ENCODE measurements at places on chromosomes 16 and 17.

- DNase-seq: no peak
Measured at GRCh38 chr16:58196898-58197313, 1.0 kb downstream of the CSNK2A2 start.

DNA sequence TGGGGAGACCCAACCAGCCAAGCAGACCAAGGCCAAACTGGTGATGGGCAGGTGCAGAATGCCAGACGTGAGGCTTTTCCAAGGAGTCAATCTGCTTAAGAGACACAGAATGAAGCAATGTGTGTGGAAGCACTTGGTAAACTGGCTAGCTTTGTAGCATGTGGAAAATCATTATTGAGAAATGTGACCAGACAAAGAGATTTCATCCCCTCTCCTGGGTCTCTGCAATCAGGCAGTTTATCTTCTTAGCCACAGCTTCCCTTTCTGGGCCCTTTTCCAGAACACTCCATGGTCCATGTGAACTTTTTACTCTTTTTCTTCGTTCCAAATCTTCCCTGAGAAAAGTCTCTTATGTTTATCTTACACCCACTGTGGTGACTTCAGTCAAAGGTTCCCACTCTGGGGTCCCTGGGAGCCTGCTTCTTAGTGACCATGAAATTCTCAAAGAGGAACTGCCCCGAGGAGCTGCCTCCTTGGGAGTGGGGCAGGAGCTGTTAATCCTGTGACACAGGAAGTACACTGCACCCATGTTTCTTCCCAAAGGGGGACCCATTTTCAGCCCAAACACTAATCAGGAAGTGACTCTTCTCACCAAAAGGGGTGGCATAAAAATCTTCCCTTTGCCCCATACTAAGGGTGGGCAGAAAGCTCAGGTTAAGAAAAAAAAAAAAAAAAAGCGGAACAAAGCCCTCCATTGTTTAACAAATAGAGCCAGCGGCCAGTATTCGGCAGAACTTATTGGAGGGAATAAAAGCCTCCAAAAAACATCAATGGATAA lies 346.2 kb upstream of the ASIC2 start:
- no peak for DNase-seq

- no peak for DNase-seq
Measured at GRCh38 chr17:66841328-66841727, 6.4 kb downstream of the CACNG5 start.

DNA sequence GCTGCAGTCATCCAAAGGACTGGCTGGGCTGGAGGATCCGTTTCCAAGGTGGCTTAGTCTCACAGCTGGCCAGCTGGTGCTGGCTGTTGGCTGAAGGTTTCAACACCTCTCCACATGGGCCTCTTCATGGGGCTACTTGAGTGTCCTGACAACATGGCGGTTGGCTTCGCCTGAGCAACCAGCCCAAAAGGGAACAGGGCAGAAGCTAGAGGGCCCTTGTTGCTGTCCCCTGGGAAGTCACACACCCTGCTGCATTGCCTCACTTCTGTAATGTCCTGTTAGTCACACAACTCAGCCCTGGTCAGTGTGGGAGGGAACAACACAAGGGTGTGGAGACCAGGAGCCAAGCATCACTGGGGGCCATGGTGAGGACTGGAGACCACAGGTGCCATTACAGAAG lies 36.6 kb downstream of the C16orf78 start:
- DNase-seq: no peak

DNA sequence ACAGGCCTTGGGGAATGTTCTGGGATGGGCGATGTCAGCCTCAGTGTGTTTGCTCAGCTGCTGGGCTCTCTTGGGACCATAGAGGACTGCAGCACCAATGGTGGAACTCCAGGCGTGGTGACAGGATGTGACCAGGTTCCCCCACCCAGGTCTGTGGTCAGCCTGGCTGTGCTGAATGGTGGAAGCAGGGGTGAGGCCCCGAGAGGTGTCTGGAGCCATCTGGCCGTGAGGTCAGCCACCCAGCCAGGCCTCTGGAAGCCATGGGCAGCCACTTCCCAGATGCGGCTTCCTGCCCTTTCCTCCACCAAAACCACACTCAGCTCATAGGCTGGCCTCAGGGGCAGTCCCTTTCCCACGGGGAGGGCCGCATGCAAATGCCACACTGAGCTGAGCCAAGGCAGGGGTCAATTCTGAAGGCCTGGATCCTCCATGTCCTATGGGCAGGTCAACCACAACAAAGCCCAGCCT lies 7.8 kb upstream of the MAPK7 start:
- no peak for DNase-seq

- no peak for DNase-seq
Measured at GRCh38 chr17:76274112-76274956, 9.2 kb downstream of the UBALD2 start.

DNA sequence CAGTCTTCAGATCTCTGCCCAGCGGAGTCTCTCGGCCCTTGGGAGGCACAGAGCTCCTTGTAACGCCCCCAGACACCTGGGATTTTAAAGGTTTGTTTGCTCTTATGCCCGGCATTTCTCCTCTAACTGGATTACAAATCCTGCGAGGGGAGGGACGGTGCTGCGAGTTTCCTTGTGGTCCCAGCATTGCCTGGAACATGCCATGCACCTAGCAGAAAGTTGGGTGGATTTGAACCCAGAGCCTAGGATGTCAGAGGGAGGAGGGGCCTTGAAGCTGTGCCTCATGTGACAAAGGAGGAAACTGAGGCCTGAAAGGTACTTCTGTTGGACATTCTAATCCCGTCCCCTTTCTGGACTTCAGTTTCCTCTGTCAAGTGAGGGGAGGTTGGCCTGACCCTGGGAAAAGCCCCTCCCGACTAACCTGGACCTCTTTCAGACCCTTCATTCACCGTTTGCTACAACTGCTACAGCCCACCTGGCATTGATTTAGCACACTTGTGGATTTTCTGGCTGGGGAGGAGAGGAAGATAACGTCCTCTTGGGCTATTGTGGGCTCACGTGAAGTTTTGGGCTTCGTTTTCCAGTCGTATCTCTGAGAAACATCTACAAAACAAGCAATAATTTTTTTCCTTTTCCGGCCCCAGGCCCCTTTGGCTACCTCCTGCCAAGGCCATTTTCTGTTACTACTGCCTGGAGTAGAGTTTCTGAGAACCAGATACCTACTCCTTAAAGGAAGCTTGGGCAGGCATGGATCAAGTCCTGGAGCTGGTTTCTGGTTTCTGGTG lies 30.9 kb downstream of the MRC2 start:
- no peak for DNase-seq
